ENCODE measurements at places on chromosomes 16 and 17.
A peak's percentile ranks its signal among the peaks of the same experiment; 100 is the strongest.

DNA sequence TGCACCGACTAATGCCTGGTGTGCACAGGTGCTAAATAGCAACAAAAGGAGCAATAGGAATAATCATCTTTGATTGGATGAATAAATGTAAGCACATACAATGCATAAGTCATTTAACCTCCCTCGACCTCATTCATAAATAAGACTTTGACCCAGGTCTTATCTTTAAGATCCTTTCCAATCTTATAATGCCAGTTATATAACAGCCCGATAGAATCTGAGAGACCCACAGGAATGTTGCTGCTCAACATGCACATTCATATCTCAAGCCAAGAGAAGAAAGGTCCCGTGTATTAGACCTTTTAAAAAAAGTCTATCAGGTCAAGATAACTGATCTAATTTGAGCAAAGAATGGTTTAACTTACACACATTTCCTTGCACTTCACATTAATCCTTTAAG is 146.8 kb upstream of the SOX9 start:
- no peak for DNase-seq

DNA sequence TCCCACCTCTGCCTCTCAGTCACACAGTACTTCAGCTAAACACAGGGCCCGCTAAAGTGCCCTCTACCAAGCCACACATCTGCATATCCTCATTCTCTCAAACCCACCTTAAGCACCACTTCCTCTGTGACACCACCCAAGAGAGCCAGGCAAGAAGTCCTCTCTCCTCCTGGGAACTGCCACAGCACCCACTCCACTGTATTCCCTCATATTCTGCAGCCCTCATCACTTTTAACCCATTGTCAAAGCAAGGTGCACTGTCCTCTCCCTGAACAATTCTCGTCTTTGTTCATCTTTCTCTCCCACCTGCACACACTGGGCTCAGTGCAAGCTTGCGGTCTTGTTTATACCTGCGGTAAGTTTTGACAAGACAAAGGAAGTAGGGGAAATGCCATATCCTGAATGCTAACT is 13.6 kb downstream of the CHD9 start:
- DNase-seq = no peak

DNA sequence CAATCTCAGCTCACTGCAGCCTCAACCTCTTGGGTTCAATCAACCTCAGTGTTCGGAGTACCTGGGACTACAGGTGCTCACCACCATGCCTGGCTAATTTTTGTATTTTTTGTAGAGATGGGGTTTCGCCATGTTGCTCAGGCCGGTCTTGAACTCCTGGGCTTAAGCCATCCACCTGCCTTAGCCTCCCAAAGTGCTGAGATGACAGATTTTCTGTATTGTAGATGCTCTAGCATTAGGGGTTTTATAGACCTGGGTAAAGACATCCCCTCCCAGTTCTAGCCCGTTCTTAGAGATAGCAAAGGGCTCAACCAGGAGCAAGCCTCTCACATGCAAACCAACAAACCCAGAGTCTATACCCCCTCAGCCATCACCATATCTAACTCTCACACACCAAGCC is 57.3 kb downstream of the XYLT1 start:
- DNase-seq = no peak

DNA sequence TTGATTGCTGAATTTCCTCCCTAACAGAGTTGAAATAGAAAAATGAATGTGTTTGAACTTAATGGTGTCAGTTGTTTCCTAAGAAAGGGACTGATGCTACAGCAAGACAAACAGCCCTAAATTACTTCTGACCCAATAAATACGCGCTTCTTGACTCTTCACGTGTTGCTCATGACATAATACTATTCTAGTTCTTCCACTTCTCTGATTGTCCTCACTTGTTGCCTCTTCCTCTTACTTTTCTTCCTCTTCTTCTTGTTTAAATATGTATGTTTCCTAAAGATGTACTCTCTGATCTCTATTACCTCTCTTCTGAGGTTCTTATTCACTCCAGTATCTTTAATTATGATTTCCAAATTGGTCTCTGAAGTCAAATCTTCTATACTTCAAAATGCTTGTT is 32.4 kb downstream of the RNF43 start:
- DNase-seq = no peak

DNA sequence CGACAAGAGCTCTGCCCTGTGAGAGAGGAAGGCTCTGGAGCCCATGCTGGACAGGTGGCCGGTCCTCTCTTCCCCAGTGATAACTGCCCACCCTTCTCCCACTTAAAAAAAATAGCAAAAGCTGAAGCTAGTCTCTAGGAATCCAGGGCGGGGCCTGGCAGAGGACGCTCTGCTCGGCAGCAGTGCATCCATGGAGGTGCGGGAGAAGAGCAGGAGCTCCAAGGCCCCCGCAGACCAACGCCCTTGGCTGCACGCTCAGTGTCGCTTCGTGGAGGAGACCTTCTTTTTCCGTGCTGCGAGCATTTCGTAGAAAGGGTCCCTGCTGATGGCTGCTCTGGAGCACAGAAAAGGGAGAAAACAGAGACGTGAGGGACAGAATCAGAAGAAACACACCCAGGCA is 98.6 kb upstream of the DNAH17 start:
- no peak for DNase-seq

DNA sequence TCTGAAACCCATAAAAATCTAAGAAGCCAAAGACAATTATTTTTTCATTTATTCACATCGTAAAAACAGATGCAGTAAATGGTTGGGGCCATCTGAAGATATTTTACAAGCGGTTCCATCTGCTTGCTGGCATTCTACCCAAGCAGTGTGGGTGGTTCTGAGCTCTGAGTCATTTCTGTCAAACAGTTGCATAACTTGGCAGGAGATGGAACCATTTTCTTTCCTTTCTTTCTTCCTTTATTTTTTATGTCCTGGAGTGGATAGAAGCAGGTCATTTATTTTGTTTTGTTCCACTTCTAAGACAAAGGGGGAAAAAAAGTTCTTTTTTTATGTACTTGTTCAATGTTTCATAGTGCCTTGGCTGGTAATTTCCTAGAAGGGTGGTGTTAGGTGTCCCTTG is 1151.9 kb upstream of the GOT2 start:
- DNase-seq = no peak

- DNase-seq = peak; percentile 80
These were observed at the start of gene CEP295NL for GRCh38 chr17:78903101-78903779. CEP295NL (minus strand) TSS chr17:78903201; CDS start chr17:78901828, 1,373 bp downstream.

DNA sequence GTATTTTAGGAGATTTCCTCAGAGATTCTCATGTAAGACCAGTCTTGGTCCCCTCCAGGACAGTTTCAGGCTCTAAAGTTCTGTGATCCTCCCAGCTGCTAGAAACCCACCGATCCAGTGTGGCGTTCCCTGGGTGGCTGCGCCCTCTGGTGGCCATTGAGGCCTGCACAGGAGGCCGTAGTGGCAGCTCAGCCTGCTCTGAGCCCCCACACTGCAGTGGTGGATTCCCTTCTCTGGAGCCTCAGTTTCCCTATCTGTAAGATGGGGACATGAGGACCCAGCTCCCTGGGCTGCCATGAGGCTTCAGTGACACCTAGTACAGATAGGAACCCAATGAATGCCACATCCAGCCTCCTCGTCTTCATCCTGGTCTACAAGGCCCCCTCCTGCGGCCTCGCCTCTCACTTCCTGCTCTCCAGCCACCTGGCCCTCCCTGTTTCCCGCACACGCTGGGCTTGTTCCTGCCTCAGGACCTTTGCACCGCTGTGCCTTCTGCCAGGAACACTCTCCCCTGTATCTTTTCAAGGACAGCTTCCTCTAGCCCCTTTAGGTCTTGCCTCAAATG is 16.5 kb downstream of the CCDC102A start:
- peak; percentile 83 for DNase-seq

DNA sequence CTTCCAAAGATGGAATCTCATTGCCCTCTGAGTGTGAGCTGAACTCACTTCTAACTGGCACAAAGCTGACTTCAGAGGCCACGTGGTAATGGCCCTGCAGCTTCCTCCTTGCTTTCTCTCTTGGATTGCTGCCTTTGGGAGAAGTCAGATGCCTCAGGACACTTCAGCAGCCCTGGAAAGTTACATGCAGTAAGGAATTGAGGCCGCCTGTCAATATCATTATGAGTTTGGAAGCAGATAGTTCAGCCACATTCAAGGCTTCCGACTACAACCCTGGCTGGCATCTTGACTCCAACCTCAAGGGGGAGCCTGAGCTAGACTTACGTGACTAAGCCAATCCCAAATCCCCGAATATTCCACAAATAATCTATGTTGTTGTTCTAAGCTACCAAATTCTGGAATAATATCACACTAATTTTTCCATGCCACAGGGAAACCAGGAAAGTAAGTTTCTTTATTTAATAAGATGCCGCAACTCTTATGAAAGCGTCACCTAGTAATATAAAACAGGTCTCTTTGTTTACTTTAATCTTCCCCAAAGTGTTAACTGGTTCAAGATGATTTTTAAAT is 13.6 kb downstream of the CEP20 start:
- peak; percentile 61 for DNase-seq

- no peak for DNase-seq
These were observed 8.3 kb downstream of the ALOX15B start for GRCh38 chr17:8046929-8047768.

DNA sequence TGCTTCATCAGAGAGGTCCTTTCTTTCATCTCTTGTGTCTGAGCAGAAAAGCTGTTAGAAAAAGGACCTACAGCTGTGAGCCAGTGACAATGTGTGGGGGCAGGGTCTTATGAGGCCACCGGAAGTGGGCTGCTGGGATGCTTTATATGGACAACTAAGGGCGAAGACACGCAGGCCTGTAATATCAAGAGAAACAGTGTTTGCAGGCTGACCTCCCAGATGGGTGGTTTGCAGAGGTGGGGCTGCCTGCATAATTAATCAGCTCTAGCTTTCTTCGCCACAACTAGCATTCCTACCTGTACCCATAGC is 30.4 kb upstream of the SALL1 start:
- DNase-seq = no peak

DNA sequence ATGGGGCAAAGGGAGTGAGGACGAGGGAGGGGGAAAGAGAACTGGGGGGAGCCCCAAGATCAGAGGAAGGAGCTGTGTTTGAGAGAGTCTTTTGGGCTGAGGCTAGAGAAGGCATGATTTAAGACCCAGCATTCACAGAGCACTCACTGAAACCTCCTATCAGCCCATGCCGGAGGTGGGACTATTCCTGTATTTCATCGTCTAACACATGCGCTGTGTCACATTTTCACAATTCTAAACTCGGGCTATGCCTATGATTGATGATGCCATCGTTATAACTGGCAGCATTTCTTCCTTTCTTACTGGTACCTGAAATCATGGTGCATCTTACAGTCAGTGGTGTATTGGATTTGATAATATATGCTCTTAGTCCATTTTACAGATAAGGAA is 3.5 kb downstream of the FAM171A2 start:
- DNase-seq = no peak

DNA sequence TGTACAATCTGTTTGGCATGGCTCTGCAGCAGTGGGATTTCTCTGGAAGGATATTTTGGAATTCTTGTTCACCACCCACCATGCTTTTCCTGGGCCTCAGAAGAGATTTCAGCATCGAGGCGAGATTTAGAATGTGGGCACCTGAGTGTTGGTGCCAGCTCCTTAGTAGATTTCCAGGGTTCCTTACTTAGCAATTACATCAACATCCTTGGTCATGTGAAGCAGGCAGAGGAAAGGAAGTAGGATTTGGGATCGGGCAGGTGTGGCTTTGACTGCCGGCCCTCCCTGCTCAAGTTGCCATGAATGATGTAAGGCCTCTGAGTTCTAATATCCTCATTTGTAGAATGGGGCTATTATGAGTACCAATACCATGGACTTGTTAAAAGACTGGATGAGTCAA is 13.1 kb upstream of the RBFOX1 start:
- DNase-seq = no peak

- DNase-seq = no peak
These were observed 5.1 kb upstream of the KIFC3 start for GRCh38 chr16:57807252-57807967.

DNA sequence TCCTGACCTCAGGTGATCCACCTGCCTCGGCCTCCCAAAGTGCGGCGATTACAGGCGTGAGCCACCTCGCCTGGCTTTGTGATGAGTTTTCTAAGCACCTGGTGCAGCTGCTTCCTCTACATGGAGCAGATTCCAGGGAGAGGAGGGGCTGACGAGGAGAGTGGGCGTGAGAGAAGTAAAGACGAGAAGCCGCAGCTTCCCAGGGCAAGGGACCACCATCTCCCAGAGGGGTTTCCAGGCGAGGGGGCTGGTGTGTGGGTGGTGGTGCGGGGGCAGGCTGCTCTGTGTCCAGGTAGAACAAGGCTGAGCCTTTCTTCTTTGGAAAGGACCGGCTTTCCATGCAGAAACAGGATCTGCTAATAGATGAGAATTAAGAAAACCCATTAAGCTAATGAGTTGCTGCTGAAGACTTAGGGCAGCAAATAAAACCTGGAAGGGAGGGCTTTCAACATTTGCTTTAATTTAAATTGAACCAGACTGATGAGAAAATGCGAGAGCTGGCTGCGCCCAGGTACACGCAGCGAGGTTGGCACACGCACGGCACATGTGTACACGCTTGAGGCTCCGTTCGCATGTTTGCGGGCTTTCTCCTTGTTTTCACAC is 236.7 kb downstream of the RBFOX3 start:
- no peak for DNase-seq

DNA sequence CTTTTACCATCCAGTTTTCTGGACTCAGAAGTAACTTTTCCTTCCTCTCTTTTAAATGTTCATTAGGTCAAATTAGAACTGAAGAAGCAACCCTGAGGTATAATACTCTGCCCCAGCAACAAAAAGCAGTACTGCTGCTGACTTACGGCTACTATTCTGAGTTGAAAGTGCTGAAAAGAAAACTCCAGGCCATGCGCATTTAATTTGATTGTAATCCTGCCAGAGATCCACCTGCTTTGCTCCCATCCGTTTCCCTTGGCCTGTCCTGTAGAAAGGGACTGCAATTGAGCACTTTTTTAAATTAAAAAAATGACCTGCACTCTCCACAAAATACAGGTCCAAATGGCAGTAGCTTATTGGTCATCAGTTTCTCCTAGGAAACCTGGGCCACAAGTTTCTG is 61.6 kb downstream of the PITPNC1 start:
- no peak for DNase-seq

- peak; percentile 90 for DNase-seq
These were observed 46.9 kb downstream of the TUBD1 start for GRCh38 chr17:59845595-59846393.
